ENCODE measurements at places on chromosomes 3 and 15.

- DNase-seq = no peak
Observed at GRCh38 chr3:104735691-104736090, 631.0 kb upstream of the ALCAM start.

DNA sequence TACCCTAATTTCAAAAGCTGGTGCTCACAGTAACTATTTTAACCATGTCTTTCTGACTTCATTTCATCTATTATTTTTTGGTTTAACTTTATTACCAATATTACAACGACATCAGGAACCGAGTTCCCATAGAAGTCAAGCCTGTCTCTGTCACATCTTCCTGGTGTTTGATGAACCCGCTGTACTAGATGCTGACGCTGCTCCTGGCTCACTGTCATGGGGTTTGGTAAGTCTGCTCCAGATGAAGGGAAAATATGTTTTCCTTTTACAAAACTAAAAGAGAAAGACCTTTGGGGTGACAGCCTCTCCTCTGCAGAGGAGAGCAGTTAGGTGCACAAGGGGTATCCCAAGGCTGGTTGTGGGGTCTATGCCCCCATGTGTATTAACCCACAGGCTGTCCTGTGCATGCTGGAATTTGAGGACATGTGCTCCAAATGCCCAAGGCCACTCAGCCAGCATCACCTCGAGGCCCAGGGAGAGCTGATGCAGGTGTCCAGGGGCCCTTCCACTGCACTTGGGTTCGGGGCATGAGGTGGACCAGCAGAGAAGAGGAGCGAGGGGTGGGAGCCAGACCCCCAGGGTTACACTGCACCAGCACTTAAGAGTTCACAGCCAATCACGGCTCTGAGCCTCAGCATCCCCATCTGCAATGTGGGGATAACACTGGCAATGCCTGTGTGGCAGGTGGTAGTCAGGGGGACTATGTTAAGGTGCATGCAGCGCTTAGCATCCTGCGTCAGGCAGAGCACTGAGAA is 62.2 kb downstream of the ATP10A start:
- DNase-seq = no peak

DNA sequence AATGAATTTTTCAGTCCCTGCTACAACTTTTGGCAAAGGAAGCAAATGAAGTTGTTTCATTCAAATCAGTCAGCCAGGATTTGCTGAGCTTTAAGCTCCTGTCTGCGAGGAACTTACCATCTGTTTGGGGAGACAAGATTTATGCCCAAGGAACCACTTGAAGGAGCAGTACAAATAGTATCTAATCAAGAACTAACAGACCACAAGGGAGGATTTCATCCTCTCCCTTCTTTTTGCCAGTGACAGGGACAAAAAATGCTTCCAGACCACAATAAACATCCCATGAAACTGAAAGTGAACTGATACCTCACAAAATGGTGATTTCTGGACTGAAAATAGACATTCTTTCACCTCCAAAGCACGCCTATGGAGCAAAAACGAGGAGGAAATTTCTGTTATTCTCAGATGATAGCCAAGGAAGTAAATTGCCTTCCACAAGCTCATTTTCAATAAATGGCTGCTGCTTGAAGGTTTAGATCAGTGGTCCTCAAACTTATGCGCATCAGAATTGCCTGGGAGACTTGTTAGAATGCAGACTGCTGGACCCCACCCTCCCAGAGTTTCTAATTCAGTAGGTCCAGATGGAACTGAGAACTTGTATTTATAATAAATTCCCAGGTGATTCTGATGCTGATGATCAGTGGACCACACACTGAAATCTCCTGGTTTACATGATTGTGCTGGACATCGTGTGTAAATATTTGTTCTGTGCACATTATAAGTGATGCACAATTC is 202.4 kb upstream of the GADL1 start:
- no peak for DNase-seq

GRCh38 chr15:25709437-25710159 is 153.5 kb downstream of the ATP10A start:
- no peak for DNase-seq

DNA sequence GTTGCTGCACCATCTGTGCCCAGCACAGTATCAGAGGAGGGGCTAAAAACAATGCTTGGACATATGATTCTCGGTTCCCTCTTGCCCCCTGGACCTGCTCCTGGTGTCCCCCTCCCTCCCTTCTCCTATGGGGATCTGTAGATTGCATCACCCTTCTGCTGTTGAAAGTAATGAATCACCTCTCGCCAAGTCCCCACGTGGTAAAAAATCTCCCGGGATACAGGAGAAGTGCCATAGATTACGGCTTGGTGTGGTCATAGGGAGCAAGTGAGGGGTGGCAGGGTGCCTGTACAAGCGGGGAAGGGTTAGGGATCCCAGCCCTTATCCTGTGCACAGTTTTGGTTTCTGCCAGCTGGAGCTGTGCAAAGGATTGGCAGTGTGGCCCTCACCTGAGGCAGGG is 37.7 kb downstream of the AMOTL2 start:
- no peak for DNase-seq

DNA sequence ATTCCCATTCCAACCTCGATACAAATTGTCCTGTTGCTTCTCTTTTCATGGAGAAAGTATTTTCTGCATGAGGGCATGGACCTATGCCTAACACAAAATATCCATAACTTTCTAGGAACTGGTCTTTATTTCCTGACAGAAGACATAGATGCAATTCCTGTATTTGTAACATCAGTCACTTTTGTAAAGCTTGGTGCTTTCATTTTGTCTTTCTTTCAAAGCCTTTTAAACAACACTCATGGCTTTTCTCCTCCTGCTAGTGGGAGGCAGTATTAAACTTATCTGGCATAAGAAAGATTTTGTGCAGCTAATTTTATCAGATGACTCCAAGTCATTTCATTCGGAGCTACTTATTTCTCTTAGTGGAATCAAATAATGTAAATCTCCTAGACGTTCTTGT is 616.0 kb downstream of the RBMS3 start:
- DNase-seq = no peak

- DNase-seq = no peak
Observed at GRCh38 chr15:75170711-75171341, 30.9 kb upstream of the C15orf39 start.

- no peak for DNase-seq
Observed at GRCh38 chr15:38035701-38036100, 101.3 kb downstream of the TMCO5A start.

- no peak for DNase-seq
Observed at GRCh38 chr3:12938258-12938711, 96.9 kb upstream of the RPL32 start.

- no peak for DNase-seq
Observed at GRCh38 chr3:192156382-192156781, 571.0 kb downstream of the FGF12 start.

DNA sequence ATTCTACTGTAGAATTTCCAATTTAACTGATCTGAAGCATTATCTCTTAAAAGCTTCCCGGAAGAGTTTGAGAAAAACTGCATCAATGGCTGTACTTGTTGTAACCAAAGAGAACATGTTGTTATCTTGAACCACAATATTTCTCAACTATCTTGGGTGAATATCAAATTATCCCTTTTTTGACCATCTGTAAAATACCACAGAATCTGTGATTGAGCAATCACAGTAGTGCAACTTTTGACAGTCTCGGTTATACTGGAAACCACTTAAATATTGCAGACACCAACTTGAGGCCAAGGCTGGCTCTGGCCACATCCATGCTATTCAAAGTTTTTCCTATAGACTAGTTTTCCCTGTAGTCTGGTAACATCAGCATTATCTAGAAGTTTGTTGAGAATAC is 842.8 kb upstream of the EPHA6 start:
- DNase-seq = no peak

GRCh38 chr15:48930735-48931134 is 33.0 kb downstream of the SHC4 start:
- DNase-seq = no peak

DNA sequence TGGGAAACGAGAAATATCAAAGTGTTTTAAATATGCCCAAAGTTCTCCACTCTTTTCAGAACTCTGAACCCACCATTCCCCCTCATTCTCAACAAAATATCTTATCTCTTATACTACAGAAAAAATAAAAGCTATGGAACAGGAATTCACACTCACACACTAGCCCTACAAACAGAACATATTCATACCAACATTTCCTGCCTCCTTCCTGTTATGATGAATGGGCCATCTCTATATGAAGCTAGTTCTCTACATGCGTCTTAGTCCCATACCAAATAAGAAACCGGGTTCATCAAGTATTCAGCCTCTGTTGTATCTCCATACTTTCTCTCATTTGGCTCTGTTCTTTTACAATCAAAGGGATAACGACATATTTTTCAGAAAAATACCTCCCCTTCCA is 72.6 kb downstream of the PLSCR2 start:
- no peak for DNase-seq

DNA sequence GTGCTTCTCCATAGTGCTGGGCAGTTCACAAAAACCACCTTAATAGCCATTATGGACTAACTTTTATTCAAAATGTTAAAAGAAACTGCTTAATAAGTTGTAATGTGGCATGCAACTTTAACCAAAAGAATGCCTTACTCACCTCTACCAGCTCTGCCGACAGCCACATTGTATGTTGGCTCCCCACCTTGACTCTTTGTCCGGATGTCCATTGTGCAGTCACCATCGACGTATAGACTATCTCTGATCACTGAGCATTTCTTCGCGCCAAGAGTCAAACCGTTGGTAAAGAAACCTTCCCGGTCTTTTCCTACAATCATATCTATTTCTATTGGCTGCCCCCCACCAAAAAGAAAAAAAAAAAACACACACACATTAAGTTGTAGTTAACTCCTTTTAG is 2.5 kb downstream of the PFN2 start:
- DNase-seq = no peak

- no peak for DNase-seq
Observed at GRCh38 chr15:33913459-33913858, 54.8 kb upstream of the CHRM5 start.

DNA sequence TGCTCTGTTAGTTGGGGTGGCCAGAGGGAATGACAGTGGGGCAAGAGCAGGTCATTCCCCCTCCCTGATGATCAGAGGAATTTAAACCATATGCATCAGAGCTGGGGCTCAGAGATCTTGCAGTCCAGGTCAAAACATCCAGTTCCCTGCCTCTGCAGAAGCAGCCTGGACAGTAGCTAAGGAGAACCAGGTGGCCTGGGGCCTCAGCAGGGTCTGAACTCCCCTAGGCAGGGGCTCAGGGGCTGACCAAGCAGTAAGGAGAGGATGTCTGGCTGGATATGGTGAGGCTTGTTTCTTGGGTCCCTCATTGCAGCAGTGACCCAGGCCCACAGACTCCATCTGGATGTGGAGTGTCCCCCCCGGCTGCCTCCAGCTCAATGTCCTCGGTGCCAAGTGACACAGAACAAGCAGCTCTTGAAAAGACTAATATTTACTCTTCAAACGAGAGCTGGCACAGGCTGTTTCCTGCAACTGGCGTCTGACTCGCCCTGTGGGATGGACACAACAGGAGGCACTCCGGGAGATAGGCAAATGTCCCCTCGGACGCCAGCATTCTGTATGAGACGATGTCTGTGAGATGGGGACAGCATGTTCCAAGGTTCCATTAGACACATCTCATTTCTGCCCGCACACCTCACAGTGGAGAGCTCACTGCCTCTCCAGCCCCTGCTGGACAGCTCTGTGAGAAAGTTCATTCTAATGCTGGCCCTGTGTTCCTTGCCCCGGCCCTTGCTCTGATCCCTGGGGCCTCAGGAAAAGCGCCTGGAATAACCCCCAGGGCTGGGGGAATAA is 37.1 kb downstream of the SEC22C start:
- no peak for DNase-seq

GRCh38 chr3:177353140-177353539 is 155.9 kb upstream of the TBL1XR1 start:
- no peak for DNase-seq

DNA sequence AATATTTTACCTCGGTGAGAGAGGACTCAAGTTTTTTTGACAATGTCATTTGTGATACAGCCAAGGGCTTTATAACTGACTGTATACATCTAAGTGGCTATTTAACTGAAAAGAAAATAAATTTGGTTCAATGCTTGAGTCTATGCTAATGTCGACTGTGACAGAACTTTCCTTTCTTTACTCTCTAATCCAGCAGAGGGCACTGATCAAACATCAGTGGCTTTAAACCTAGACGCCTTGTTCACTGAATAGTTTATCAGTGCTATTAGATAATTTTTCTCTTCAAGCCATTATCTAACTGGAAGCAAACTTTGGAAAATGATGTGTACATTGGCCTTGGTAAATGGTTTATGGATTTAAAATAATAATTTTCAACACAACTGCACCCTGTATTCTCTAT is 285.1 kb downstream of the CHL1 start:
- DNase-seq = peak; percentile 19

GRCh38 chr15:43025150-43025549 is 80.7 kb downstream of the UBR1 start:
- no peak for DNase-seq

DNA sequence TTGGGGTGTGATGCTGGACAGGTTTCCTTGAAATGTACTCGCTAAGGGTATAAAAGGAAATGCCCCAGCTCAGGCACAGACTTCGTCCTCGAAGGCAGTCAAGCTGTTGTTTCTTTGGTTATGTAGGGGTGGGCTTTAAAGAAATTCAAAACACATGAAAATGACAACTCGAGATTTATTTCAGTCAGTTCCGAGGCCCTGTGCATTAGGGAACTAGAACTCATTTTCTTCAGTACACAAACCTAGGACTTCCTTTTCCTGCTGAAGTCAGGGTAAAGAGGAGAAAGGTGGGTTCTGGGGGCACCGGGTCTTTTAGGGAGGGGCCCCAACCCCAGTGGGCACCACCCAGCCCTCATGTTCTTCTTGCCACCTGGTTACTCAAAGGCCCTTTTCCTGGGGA is 7.7 kb downstream of the CCR9 start:
- DNase-seq = no peak

DNA sequence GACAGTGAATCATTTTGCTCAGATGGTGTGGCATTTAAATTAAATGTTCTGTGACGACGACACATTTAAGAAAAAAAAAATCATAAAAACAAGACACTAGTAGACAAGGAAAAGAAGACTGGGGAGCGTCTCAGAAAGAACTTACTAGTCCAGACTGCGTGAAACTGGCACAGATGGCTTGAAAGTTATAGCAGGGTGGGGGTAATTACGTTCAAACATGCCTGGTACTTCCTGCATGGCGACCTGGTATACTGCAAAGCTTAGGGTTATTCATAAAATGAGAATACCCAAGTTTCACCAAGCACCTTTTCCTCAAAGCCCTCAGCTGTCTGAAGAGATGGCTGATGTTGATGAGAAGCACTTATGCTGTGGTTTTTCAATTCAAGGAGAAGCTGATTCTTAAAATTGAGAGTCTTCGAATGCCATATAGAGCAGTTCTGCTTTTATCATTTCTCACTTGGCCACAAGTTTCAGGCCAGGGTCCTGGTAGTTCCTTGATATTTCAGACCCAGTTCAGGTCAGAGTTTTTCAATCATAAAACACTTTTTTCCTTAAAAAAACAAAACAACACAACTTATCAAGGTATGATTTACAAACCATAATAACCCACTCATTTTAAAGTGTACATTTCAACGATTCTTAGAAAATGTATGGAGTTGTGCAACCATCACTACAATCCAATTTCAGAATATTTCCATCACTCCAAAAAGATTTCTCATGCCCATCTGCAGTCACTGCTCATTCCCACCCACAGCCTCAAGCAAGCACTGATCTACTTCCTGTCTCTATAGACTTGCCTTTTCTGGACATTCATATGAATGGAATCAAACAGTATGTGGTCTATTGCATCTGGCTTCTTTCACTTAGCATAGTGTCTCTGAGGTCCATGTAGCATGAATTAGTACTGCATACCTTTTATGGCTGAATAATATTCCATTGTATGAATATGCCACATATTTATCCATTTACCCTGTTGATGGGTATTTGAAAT is 24.7 kb downstream of the PCOLCE2 start:
- no peak for DNase-seq

Measured in hepatic stellate cell (primary cell).